ENCODE measurements at places on chromosomes 7 and 10.

GRCh38 chr7:101486433-101487104 is 123.9 kb downstream of the COL26A1 start:
- no peak for DNase-seq

GRCh38 chr10:16689227-16689626 is 128.0 kb downstream of the RSU1 start:
- DNase-seq: no peak

- DNase-seq: no peak
Measured at GRCh38 chr10:63464402-63465292, 1.1 kb downstream of the JMJD1C start.

DNA sequence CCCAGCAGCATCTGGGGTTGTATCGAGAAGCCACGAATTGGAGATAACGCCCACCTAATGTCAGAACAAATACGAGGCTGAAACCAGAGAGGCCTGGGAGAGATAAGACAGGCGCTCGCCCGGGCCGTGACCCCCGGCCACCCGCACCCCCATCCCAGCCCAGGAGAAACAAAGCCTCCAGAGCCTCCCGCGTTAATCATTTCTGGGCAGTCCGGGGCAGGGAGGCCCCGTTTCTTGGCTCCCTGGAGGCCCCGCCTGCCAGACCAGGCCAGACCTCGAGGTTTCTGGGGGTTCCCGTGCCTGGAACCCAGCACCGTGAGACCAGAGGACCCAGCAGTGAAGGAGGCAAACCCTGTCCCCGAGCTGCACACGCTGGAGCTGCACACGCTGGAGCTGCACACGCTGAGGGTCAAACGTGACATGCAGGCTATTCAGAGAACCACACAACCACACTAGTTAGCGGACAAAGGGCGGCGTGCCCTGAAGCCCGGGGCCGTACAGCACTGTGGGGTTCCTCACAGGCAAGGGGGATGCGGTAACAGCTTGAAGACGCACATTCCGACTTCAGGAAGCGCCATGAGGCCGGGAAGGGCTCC is 53.4 kb downstream of the FOXL3 start:
- no peak for DNase-seq

DNA sequence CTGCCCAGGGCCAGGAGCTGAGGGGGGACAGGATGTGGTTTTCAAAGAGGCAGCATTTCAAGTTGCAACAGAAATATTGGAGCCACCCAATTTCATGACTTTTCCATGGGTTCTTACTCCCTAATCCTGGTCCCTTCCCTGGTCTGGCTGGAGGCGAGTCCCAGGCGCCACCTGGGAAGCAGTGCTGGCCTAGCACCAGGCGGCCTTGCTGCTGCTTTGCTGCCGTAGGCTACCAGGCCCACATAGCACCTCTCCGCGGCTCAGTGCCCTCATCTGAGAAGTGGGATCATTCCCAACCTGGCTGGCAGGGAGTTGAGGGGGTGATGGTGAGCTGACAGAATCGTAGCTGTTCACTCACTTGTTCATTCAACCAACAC is 33.7 kb downstream of the ZMIZ1 start:
- no peak for DNase-seq

- DNase-seq: no peak
Measured at GRCh38 chr10:34574353-34574934, 240.7 kb downstream of the PARD3 start.

GRCh38 chr10:9596368-9596920 is 1421.2 kb upstream of the CELF2 start:
- no peak for DNase-seq

- no peak for DNase-seq
Measured at GRCh38 chr10:46232084-46232483, 54.7 kb upstream of the ANTXRL start.

GRCh38 chr7:4822677-4823076 is 39.2 kb downstream of the PAPOLB start:
- DNase-seq: no peak

GRCh38 chr7:140314573-140315480 is 83.5 kb downstream of the SLC37A3 start:
- no peak for DNase-seq

GRCh38 chr7:20146451-20146850 is 70.7 kb downstream of the MACC1 start:
- no peak for DNase-seq

DNA sequence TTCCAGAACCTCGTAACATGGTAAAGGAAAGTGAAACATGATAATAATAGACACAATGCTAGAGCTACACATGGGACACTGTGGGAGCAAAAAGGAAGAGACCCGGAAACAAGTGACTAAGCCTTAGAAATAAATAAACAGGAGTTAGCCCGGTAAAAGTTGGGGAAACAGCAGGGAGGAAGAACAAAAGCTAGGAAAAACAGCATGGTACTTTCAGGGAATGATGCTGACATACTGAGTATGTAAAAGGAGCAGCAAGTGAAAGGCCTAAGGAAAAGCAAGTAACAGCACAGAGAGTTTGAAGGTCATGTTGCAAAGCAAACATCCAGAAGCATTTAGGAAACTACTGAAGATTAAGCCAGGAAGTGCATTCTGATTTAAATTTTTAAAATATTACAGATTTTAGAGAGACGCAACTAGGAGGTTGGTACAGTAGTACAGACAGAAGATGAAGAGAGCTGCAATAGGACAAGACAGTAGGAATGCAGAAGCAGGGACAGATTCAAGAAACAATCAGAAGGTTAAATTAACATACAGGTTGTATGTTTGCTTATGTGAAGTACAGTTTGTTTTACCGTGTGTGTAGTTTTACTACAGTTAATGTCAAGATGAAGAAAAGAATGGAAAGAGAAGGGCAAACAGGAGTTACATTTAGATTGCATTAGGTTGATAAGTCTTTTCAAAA is 63.7 kb downstream of the ARHGAP12 start:
- no peak for DNase-seq

GRCh38 chr10:69337296-69338132 is 59.2 kb downstream of the HK1 start:
- no peak for DNase-seq

- DNase-seq: no peak
Measured at GRCh38 chr7:117741962-117742361, 131.3 kb downstream of the CTTNBP2 start.

DNA sequence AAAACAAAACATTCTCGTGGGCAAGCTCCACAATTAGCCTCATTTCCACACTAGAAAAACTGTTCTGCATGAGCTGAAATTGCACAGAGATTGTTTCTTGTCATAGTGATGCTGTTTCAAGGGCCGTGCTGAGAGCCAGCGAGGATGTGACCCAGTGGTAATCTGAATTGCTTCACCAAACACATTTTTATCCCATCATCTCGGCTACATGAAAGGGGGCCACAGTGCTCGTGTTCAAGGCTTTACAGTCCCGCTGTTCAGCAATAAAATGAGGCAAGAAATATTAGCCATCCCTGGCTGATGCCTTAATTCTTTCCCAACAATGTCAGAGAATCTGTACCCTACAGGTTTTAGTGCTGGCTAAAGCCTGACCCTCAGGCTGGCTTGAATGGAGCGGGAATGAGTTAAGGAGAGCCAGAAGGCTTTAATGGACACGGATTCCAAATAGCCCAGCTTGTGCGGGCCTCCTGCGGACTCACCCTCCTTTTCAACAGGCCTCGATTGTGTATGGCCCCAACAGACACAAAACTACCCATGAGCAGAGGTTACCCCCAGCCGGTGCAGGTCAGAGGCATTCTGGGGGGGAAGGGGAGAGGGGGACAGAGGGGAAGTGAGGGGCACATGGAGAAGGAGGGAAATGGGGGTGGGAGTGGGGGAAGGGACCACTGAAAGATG is 2.0 kb upstream of the GDF10 start:
- DNase-seq: no peak

- DNase-seq: no peak
Measured at GRCh38 chr10:61285749-61286148, 167.4 kb downstream of the TMEM26 start.
